ENCODE measurements at places on chromosomes 1 and 21.

GRCh38 chr1:7638078-7638477 lies 133.0 kb upstream of the VAMP3 start:
- no peak for DNase-seq

DNA sequence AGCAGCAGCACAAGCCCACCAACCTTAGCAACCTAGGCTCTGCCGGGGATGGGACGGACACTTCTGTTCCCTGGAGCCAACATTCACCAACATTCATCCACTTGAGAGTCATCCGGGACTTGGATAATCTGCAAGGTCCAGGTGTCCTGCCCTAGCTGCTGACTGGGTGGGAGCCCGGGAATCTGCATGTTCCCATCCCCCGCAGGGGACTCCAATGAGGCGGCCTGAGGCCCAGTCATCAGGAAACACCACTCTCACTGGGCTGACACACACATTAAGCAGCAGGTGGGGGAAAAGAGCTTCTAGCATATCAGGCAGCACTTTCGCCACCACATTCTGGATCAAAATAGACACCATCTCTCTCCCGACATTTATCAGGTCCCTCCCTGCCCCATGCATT lies 38.4 kb upstream of the CCSAP start:
- DNase-seq, result no peak

DNA sequence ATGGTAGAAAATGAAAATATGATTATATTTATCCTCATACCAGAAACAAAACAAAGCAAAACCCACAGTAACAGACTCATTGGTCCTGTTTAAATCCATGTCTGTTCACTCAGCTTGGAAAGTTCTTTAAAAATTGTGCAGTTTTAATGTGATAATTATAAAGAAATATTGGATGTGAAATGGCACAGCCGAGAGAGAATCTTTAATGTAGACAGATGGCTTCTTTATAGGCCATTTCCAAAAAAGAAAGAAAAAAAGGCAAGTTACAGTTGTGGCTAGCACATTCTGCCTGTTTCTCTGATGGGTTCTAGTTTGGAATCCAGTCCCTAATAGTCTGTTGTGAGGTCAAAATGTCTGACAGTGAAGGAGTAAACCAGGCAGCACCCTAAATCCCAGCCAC lies 62.0 kb downstream of the SH3BGR start:
- no peak for DNase-seq

GRCh38 chr1:119966020-119966419 lies 69.7 kb upstream of the ADAM30 start:
- no peak for DNase-seq

GRCh38 chr1:218658269-218658668 lies 313.1 kb downstream of the TGFB2 start:
- no peak for DNase-seq

DNA sequence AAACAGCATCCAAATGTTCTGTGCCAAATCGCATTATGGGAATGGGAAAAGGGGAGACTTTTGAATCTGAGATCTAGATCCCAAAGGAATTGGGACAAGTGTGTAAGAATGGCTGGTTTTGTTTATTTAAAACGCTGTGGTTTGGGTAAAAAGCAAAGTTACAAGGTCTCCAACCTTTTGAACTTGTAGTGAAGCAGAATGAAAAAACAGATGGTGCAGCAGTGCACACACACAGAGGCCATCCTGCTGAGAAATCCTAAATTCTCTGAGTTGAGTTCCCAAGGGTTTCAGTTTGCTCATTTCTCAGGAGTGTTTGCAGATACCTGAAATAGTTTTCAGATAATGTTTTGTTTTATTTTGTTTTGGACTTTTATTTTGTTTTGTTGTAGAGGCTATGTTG lies 80.2 kb upstream of the CD1D start:
- no peak for DNase-seq

- no peak for DNase-seq
These were observed 73.4 kb upstream of the TTC34 start for GRCh38 chr1:2874607-2875480.

DNA sequence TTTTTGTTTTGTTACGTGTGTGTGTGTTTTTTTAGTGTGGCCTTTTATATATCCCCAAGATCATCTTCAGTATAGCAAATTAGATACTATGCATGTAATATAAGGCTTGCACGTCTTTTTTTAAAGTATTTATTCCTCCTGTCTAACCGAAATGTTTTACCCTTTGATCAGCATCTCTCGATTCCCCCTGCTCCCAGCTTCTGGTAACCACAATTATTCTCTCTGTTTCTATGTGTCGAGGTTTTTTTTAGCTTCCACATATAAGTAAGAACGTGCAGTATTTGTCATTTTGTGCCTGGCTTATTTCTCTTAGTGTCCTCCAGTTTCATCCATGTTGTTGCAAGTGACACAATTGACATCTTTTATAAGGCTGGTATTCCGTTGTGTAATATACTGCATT lies 18.7 kb downstream of the CEP85 start:
- DNase-seq, result no peak

DNA sequence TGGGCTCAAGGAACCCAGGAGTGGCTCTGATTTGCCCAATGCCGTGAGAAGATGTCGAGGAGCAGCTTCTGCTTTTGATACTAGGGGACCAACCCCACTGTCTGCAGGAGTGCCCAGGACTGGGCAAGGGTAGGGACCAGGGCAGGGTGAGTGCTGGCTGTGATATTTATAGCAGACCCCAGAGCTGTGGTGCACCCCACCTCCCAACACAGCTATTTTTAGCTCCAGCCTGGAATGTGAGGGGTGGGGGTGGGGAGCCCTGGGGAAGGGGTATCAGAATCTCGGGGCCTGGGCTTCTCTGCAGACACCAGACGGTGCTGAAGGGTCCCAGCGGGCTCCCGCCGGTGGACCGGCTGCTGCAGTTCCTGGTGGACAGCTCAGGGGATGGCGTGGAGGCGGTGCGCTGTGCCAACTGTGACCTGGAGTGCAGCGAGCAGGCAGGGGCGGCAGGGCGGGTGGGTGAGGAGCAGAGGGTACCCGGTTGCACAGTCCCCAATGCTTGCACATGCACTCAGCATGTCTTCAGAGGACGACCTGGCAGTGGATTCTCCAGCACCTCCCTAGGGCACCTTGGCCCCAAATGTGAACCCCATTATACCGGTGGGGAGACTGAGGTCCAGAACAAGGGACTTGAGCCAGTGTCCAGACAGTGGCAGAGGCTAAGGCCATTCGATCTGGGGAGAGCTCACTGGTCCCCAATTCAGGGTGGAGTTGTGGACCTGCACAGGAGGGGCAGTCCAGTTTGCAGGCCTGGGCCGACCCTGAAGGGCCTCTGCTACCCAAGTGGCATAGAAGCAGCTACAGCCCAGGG lies 1.4 kb downstream of the RNF207 start:
- no peak for DNase-seq

DNA sequence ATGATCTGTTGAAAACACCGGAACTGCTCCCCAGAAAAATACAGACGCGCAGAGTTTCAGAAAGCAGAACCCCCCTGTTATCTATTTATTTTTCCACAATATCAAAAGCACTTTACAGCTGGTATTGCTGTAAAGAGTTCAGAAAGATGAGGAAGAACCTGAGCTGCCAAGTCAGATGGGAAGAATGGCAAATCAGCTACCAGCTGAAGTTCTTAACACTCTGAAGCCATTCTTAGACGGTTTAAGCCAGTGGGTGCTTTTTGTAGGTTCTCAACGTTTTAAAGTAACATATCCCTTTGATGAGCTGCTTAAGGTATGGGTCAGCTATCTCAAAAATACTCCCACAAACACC lies 714 bp upstream of the AKIRIN1 start:
- no peak for DNase-seq

Measured in epithelial cell of proximal tubule (primary cell).